ENCODE measurements at places on chromosomes 4 and X.

GRCh38 chr4:36997727-36998126, 246.8 kb upstream of the NWD2 start:
- DNase-seq: no peak

DNA sequence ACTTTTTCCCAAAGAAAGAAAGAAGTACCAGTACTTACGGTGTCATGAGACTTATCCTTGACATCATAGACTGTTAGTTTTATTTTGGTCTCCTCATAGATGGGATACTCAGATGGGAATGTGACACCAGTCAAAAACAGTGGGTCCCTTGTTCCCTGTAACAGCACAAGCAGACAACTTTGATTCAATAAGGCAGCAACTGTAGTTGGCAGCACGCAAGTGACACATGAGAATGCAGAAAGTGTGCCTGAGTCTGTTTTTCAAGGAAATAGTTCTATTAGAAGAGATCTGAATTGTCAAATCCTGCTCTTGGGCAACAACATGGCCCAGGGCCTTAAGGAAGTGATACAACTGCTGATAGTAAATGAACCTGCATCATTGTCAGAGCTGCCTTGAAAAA, 443.2 kb downstream of the INPP4B start:
- DNase-seq: no peak

DNA sequence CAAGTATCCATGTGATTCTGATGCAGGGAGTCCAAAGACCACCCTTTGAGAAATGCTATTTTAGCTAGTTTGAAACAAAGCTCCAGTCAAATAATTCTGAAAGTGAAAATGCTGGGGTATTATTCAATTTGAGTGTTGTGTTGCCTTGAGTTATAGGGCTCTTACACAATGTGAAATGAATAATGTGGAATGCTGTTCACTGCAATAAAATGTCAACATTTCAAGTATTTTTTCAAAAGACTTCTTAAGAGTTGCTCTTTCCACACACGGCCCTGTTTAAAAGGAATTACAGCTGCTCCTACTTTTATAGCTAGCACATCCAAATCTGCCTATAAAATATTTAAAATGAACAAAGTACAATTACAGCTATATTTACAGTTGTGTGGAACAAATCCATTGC, 27.5 kb upstream of the PLS3 start:
- DNase-seq: no peak

DNA sequence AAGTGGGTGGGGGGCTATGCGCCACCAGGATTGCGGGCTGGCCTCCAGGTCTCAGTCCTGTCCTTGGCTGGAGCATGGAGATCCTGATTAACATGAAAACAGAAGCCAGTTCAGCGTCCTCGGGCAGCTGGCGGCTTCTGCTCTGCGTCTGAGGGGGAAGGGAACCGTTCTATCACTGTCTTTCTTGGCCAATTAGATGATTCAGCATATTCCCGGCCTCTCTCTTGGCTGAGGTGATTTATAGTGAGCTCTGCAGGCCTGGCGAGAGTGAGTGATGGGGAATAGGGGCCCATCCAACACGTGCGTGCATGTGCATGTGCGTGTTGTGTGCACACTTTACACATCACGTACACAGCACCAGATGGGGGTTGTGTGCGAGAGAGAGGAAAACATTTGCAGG, 145.8 kb upstream of the ATP6AP2 start:
- DNase-seq: peak; percentile 45

DNA sequence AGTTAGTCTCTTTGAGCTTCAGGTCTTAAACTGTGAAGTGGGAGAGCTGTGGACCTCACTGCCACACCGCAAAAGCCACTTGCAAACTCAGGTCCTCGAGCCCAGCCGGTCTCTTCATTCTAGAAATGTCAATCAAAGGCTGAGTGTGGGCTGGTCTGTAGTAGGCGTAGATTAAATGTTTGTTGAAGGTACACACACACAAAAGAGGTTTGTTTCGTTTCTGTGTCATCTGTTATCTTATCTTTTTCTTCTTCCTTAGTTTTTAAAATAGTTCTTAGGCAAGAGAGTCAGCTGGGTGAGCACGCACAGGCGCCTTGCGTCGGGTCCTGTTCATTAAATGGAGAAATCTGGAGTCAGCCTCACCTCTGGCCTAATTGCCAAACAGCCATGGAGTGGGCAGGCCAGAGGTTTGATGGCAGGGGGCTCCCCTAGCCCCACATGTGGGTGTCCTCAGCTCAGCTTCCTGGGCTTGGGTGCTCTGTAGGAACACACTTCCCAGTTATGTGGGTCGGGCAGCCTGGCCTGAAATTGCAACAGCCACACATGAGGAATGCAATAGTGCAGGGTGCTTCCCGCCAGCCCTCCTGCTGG, 836 bp upstream of the PSAPL1 start:
- no peak for DNase-seq

- peak; percentile 77 for DNase-seq
Measured at GRCh38 chrX:2692221-2693112, 1.4 kb downstream of the CD99 start.

Measured in CMK (cell line).